ENCODE measurements at places on chromosomes 6 and 20.

GRCh38 chr6:163725008-163725941 lies 310.8 kb downstream of the QKI start:
- DNase-seq, result no peak

DNA sequence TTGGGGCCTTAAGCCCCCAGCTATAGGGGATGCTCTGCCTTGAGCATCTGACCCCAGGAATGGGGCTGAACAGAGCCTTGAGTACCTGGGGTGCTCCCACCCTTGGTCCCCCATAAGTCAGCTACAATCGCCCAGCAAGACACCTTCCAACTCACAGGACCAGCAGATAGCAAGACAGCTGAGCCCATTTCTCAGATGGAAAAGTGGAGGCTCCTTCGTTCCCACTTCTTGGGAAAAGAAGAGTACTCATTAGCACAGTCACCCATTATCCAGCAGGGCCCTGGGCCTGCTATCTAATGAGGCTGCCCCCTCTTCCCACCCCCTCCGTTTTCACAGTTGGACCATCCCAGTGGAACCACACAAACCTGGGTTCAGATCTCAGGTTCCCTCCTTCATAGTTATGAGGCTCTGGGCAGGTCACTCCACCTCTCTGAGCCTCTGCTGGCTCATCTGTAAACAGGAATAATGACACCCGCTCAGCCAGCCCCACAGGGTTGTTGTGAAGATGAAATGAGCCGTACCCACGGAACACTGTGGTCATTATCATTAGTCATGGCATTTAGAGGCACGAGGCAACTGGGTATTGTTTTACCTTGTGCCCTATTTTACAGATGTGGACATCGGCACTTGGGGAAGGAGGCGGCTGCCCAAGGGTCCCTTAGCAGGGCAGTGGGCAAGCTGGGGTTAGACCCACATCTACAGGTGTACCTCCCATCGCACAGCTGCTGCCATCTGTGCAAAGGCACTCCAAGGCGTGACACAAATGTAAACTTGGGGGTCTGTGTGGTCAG lies 4.5 kb downstream of the LPIN3 start:
- DNase-seq, result no peak

GRCh38 chr20:38790200-38791053 lies 15.1 kb upstream of the PPP1R16B start:
- DNase-seq, result no peak

GRCh38 chr20:34806255-34806654 lies 19.2 kb downstream of the NCOA6 start:
- DNase-seq, result no peak

GRCh38 chr6:10414756-10415616 lies at the start of gene TFAP2A:
TSS of gene TFAP2A (minus strand) at chr6:10415074. CDS start at chr6:10414991, 83 bp downstream.
- DNase-seq, result no peak

GRCh38 chr20:16556301-16556700 lies 16.9 kb downstream of the KIF16B start:
- DNase-seq, result no peak

DNA sequence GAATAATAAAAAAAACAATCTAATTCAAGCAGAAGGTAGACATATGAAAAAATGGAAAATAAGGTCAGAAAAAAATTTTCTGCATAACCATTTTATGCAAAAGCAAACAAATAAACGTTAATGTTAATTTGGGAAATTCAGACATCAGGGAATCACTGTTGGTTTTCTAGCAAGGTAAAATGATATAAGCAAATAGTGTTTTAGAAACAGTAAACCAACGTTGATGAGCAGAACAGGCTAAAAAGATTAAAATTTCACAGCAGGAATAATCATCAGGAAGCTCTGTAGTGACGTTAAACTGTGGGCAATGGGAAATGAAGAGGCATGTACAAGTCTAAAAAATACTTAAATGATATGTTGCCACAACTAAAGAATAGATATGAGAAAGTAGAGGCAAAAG lies 54.5 kb upstream of the HMGCLL1 start:
- DNase-seq, result no peak

DNA sequence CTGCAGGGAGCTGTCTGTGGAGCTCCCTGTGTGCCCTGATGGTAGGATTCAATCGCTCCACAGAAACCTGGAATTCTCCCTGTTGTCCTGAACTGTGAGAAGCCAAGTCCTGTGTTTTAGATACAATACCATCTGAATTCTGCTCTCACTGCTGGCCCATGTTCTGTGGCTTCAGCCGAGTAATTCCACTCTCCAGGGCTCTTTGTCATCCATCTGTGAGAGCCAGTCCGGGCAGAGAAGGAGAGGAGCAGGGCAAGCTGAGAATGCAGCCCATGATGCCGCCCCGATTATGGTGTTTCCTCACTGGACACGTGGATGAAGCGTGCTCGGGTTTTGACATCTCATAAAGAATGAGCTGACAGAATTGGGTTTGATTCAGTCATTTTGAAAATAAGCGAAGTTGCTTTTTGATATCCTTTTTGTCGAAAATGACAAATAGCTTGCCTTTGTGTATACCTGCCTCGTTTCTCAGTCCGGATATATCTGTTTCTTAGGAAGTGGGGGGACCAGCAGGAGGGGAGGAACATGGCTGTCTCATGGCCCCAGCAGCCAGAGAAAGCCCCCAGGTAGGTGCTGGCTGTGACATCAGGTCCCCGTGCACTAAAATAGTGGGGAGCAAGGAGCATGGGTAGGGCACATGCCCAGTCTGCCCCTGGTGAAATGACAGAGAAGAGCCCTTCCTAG lies 8.2 kb upstream of the CD93 start:
- no peak for DNase-seq

GRCh38 chr6:37319856-37320480 lies 33.8 kb upstream of the RNF8 start:
- no peak for DNase-seq

- no peak for DNase-seq
Observed at GRCh38 chr6:100470422-100471120, 5.8 kb upstream of the SIM1 start.

GRCh38 chr20:10466325-10466724 lies 31.2 kb downstream of the SLX4IP start:
- no peak for DNase-seq

GRCh38 chr6:147849401-147850330 lies 341.2 kb downstream of the SAMD5 start:
- DNase-seq, result no peak

DNA sequence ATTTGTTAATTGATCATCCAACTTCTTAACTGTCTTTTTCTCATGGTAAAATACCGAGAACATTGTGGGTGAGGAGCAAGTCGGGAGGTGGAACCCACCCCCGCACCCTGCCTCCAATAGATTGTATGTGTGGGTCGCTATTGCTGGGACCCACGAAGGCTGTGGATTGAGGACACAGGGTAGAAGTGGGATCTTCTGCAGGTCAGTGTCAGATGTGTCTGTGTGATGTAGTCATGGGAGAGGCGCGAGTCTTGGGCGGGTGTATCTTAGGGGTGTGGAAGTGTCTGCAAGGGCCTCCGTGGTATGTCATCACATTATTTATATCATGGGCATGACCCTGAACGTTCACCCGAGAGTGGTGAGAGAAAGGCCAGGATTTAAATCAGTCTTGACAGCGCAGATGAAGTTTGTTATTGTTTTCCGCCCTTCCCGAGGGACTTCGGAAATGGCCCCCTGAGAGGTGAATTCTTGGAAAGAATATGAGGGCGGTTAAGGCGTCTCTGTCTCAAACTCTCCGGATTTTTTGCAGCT lies 472 bp upstream of the PAQR8 start:
- DNase-seq, result no peak

DNA sequence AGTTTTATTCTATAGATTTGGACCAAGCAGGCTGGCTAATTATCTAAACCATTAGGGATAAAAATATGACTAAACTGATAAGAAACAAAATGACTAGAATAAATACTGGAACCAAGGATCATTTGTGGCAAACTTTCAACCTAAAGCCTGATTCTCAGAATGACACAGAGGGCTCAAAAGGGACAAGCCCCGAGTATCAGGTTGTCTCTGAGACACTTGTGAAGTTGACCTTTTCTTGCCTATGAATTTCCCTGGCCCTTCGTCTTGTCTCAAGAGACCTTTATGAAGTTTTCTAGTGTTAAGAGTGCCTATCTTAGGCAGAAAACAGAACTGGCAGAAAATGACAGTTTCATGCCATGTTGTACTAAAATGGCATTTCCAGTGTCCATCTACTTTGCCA lies 68.3 kb downstream of the IMPG1 start:
- DNase-seq, result no peak

- DNase-seq, result no peak
Observed at GRCh38 chr6:147204060-147204785, at the start of gene STXBP5. TSS of gene STXBP5 (plus strand) at chr6:147204417. CDS start at chr6:147204533, 116 bp downstream.

DNA sequence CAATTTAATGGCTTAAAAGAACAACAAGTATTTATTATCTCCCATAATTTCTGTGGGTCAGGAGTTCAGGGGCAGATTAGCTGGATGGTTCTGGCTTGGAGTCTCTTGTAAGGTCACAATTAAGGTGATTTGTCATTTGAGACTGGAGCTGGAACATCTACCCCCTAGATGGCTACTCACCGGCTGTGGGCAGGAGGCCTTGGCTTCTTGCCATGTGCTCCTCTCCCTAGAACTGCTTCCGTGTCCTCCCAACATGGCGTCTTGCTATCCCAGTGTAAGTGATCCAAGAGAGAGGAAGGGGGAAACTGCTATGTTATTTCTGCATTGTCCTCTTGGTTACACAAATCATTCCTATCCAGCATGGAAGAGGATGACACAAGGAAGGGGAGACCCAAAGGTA lies 210.2 kb upstream of the ECI2 start:
- no peak for DNase-seq

GRCh38 chr20:24894967-24895366 lies 54.1 kb upstream of the CST7 start:
- DNase-seq, result no peak

DNA sequence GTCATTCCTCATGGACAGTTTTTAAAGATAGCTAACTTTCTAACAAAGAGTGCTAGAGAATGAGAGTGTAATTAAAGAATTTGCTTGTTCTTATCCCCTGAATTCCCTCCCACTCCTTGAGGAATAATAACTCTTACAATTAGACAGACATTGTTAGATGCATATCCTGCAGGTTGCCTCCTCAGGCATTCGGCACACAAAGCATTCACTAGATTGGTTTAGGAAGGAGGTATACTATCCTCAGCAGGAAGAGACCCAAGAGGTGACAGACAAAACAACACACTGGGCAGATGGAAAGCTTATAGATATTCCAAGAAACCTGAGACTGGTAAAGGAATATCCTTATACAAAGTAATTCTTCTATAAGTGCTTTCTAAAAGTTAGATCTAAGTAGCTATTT lies 109.1 kb upstream of the FAM184A start:
- DNase-seq, result no peak

DNA sequence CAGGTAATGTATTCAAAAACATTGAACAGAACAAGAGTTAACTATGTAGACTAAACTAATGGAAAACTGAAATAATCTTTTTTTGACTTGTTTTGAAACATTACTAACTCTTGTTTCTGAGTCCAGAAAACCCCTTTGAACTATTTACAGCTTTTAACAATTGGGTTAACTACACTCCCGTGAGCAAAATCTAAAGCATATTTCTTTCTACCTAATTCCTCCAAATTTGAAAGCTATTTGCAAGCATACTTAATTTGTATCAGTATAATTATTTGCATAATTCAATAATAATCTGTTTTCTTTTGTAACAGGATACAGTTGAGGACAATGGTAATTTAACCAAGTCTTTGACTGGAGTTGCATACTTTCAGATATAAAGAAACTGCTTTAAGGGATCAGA lies 62.6 kb upstream of the AGPAT4 start:
- DNase-seq, result no peak

GRCh38 chr6:127289934-127290333 lies 23.3 kb downstream of the RNF146 start:
- no peak for DNase-seq

GRCh38 chr6:84258866-84259265 lies 31.4 kb upstream of the CEP162 start:
- DNase-seq, result no peak

GRCh38 chr6:135296715-135297114 lies 115.6 kb downstream of the MYB start:
- no peak for DNase-seq

DNA sequence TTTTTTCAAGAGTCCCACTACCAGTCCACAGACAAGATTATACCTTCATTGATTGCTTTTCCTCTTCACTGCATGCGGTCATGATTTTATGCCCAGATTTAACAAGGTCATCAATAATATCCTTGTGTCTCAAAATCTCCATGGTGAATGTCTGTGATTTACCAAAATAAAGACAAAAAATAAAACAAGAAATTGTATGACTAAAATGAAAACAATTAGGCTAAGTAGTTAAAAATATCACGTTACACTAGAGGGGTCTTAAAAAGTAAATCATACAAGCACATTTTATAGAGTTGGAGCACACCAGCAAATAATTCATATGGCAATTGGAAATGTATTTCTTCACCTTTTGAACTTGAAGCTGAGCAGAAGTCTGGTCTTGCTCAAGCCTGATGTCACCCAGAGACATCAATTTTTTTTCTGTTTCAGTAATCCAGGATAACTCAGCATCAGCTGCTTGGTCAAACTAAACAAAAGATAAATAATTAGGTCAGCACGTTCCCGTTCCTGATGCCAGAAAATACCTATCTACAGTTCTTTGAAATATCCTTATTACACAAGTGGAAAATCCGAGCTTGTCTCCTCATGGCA lies 125.4 kb downstream of the DST start:
- DNase-seq, result no peak

DNA sequence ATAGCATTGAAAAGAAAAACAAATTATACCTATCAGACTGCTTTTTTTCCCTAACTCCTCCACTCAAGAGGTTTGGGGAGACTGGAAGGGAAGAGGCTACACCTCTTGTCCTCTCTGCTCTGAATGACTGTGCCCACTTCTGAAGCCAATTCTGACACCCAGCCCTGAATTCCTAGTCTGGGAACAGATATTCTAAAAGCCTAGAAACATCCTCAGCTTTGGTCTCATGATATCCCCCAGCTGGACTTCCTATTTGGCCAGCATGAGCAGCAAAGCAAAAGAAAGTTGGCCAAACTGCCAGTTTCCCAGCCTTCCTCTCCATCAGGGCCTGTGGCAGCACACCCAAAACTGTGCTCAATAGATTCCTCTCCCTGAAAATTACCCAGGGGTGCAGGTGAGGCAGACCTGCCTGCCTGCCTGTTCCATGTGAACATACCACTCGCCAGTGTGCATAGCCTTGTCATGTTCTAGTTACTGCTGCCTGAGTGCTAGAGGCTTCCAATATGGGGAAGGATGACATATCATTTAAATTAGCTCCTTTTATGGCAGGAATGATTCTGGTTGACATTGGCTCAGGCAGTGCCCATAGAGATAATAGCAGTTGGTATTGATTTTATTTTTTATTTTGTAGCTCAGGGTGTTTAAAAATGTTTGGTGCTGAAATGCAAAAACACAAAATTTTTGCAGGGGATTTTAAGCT lies 152.1 kb upstream of the RIN2 start:
- no peak for DNase-seq

- no peak for DNase-seq
Observed at GRCh38 chr6:135094403-135094821, 39.8 kb upstream of the HBS1L start.

Measured in AG04449 (cell line).